ENCODE measurements at places on chromosomes 5 and 9. TPM values are rescaled to one million over a fixed set of nuclear protein-coding genes. Genes with fewer than 3 reads are reported as not detected.
A peak's percentile ranks its signal among the peaks of the same experiment; 100 is the strongest.

GLT6D1 gene
- not detected for total RNA-seq

- DNase-seq = no peak
Measured at GRCh38 chr9:120447959-120448500, 131.9 kb downstream of the CDK5RAP2 start.

PLAC8L1 gene
- total RNA-seq = 0.67 TPM

- DNase-seq = no peak
Measured at GRCh38 chr5:138874771-138875551, at the start of gene LRRTM2. TSS of gene LRRTM2 (minus strand) at chr5:138875335. CDS start at chr5:138874911, 424 bp downstream.

GRCh38 chr5:177079606-177080005 is 7.1 kb upstream of the FGFR4 start:
- DNase-seq = no peak

GRCh38 chr5:165325221-165325620 is 1819.8 kb downstream of the MAT2B start:
- DNase-seq = no peak

TIMD4 gene
- 5.1 TPM for total RNA-seq

DNA sequence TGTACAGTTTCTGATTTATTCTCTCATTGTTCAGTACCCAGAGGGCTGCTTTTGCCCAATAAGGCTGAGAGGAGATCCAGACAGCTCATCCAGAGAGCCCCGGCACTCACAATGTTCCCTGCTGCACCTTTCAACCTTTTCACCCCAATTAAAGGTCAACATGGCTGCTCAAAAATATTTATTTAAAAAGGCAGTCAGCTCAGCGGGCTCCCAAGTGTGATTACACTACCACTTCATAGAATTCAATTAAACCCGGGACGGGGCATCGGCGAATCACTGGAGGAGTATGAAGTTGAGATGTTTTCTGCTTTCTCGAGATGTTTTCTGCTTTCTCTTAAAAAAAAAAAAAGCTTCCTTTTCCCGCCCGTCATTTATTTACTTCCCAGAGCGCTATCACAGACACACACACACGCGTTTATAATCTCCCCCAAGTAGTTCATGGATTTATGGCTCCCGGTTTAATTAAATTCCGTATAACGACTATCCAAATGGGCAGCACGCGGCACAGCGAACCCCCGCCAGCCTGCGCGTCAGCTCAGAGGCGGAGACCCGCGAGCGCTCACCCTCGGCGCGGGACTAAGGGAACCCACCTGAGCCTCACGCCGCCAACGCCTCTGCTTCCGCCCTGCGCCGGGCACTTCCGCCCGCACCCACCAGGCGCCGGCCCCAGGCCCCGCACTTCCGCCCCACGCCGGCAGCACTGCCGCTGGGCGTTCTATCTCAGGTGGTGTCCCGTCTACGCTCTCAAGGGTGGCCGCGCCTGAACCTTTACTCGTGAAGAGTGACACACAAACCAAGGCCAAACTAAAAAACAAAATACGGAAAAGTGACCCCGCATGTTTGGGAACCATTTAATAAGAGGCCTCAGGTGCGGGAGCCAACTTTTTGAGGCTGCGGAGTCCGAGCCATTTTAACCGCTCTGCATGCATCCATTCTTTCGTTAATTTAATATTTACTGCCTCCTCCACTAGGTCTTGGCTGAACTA is at the start of gene C5orf63:
Gene C5orf63 (minus strand): TSS at position 642 of the 986 bp plus-strand sequence. CDS start 14,507 bp downstream, outside the sequence.
- DNase-seq = peak; percentile 57

- DNase-seq = no peak
Measured at GRCh38 chr9:134648701-134649530, 7.3 kb downstream of the COL5A1 start.

CHSY3 gene
- total RNA-seq = not detected

DNA sequence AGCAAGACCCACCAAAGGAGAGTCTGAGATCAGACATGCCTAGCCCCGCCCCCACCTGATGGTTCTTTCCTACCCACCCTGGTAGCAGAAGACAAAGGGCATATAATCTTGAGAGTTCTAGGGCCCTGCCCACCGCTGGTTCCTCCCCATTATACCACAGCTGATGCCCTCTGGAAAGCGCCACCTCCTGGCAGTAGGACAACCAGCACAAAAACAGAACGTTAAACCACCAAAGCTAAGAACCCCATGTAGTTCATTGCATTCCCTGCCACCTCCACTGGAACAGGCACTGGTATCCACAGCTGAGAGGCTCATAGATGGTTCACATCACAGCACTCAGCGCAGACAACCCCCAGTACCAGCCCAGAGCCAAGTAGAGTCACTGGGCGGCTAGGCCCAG is 81.2 kb upstream of the TRPC7 start:
- DNase-seq = no peak

DNA sequence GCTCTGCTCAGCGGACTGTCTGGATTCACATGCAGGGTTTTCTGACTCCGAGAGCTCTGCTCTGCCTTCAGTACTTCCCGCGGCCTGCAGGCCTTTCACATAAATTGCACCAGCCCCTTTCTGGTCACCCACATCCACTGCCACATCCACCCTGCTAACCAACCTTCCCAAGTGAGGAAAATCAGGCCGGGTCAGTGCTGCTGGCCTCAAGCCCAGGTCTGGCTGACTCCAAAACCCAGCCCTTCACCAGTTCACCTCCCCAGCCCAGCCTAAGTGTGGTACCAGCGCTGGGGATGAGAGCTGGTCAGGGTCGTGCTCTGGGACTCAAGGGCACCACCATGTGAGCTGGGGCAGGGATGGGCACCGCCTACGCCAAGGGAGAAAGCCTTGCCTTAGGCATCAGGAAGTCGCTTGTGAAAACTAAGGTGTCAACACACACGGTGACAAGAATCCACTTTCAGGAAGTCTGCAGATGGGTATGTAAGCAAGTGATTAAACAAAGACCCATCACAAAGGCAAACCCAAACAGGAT is 12.3 kb downstream of the LMAN2 start:
- no peak for DNase-seq

DNA sequence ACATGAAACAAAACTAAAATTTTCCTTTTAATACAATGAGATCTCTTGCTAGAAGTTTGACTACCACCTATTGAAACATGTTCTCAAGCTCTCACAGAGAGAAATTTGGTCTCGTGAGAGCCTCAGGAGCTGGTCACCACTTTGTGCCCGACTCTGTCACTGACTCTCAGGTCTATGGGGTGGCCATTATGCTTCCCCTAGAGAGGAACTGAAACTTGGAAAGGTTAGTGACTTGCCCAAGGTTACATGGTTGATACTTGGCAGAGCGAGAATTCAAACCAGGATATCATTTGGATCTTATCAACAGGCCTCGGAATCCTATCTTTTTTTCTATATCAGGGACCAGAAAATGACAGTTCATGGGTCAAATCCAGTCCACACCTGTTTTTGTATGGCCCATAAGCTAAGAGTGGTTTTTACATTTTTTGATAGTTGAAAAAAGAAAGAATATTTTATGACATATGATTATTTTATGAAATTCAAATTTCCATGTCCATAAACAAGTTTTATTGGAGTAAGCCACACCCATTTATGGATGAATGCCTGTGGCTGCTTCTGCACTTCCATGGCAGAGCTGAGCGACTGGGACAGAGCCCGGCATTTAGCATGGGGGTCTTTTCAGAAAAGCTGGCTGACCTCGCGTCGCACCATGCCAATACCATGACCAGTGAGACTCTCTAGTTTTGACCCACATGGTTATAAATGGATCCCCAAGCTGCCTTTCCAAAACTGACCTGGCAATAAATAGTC is 44.8 kb upstream of the EQTN start:
- DNase-seq = no peak

DNA sequence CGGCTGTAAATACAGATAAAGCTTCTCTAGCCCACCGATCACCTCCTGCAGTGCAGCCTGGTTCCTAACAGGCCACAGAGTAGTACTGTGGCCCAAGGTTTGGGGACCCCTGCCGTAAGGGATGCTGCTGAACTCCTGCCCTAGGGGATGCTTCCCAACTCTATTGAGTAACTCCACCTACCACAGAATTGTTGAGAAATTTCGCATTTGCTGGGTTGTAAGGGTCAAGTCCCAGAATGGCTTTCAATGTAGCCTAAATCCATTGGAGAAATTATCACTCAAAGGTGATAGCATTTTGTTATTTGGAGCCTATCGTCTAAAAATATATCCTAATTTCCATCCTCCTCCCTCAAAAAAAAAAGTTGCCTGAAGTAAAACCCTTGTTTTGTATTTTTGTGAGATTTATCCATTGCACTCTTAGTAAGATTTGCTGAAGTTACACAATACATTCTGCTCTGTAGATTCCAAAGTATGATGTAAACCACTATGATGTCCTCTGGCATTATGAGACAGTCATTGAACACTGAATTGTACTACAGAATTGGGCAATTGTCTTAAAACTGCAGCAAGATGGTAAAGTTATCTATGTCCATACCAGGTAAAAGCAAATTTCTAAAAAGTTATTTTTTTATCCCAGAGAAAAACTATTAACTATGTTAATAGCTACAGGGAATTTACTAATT is 14.0 kb downstream of the ACTBL2 start:
- DNase-seq = no peak

GRCh38 chr5:62083247-62083646 is 222.8 kb upstream of the KIF2A start:
- DNase-seq = no peak

MYO10 gene
- 0.05 TPM for total RNA-seq

Data from CD4-positive, CD25-positive, alpha-beta regulatory T cell (primary cell).